WTC11 (cell line): ENCODE measurements at places on chromosomes 11 and 22. TPM values are rescaled to one million over a fixed set of nuclear protein-coding genes. Genes with fewer than 3 reads are reported as not detected.
A peak's percentile ranks its signal among the peaks of the same experiment; 100 is the strongest.

DNA sequence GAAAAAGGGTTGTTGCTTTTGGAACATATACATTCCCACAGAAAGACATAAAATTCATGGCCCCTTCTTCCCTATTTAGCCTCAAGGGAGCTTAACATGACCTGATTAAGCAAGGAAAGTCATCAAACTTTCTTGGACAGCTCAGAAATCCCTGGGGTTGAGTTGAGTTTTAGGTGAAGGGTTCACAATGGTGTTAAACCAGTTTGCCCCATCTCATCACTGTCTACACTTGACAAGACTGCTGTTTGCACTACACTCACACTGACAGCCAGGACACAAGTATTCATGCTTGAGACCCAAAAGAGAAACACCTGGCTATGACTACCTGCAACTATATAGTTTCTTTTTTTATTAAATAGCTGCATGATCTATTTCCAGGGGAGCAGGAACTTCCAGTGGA is 209.8 kb upstream of the TMEM45B start:
- DNase-seq: no peak

- no peak for DNase-seq
These were observed 147.4 kb downstream of the BBOX1 start for GRCh38 chr11:27187848-27188621.

DNA sequence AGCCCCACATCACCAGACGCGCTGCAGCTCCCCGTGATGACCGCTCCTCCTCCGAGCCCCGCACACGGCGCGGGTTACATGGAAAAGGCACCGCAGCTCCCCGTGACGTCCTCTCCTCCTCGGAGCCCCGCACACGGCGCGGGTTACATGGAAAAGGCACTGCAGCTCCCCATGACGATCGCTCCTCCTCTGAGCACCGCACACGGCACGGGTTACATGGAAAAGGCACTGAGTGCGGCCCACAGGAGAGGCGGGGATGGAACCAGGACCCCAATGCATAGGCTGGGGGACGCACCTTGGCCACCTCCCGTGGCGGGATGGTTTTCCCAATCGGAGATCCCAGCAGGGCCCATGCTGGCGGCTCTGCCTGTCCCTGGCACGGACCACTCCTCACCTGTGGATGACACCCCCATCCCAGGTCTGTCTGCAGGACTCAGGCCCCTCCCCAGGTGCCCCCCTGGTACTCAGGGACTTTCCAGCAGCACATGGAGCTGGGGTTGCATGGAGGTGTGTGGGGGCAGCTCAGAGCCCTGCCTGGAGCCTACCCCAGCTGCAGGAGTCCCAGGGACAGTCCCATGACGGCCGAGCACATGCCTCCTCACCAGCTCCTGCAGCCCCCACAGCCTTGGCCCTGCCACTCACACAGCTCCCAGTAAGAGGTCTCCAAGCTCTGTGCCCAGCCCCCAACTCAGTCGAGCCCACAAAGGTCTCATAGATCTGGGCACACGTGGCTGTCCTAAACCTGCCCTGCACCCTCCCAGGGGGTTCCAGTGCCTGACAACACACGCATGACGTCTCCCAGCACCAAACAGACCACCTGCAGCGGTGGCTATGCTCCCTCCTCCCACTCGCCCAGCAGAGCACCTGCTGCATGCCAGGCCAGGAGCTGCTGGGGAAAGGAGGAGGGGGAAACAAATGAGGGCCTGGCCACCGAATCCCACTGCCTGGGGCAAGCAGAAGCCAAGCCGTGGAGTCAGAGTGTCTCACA is 166.6 kb downstream of the BRD1 start:
- peak; percentile 7 for DNase-seq

DNA sequence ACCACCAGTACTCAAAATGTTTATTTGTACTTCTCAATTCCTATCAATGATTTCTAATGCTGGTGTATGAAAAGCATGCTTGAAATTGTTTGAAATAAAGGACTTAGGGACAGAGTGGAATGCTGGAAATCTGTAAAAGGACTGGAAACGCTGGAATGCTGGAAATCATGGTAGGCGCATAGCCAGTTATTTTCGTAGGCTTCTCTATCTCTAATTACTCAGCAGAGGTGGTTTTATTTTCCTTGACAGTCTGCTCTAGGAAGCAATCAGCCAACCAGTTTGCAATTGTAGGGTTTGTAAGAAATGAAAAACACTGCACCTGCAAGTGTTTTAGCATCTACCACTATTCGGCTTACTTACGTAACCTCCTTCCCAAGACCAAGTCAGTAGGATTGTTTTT is 788 bp downstream of the LIN7C start:
- DNase-seq: no peak

The RTN4R gene
- total RNA-seq: 23.0 to 27.0 TPM (median 25.0 TPM) in 3 replicates

GRCh38 chr11:38182126-38182866 is 1584.3 kb upstream of the RAG2 start:
- DNase-seq: no peak

- DNase-seq: no peak
These were observed 31.5 kb downstream of the NAV2 start for GRCh38 chr11:19744130-19744529.

The SERHL2 gene
- total RNA-seq: 0.37 to 1.1 TPM (median 0.92 TPM) in 3 replicates

The POU2AF1 gene
- 0.07 to 0.27 TPM (median 0.22 TPM) in 3 replicates for total RNA-seq

GRCh38 chr11:123973816-123974215 is 3.8 kb downstream of the OR10S1 start:
- no peak for DNase-seq

DNA sequence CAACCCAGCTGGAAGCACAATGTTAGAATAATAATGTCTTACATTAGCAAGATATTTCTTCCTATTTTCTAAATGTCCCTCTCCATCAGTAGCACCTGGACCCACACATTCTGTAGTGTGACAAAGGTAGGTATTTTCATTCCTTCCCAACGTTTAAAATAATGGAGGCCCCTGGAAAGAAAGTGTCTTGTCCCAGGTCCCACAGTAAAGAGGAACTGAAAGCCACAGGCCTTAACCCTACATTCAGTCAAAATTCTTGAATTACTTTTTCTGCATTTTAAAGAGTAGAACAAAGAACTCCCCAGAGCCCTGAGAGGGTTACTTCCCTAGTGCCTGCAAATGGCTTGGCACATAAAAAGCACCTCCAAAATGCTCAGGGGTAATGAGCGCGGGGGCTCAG is 26.3 kb downstream of the OPCML start:
- DNase-seq: no peak
